ENCODE measurements at places on chromosomes 2 and 18.

DNA sequence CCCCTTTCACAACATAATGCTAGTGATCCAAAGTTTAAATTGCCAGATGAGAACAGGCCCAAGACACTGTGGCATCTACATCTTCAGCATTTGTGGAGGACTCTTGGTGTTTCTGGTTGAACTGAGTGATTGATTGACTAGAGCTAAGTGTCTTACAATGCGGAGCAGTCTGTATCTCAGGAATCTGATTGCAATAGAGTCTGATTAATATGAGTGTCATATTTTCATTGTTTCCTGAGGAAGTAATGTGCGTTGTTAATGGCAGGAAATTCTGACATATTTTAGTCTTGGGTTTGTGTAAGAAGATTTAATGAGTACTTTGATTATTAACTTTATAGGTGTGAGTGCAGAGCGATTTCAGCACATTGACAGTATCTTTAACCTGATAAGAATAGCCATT lies 82.0 kb upstream of the PROKR1 start:
- no peak for DNase-seq

- no peak for DNase-seq
Observed at GRCh38 chr2:27655155-27655951, 8.1 kb downstream of the SUPT7L start.

- DNase-seq, result no peak
Observed at GRCh38 chr2:149727927-149728326, 140.4 kb upstream of the MMADHC start.

DNA sequence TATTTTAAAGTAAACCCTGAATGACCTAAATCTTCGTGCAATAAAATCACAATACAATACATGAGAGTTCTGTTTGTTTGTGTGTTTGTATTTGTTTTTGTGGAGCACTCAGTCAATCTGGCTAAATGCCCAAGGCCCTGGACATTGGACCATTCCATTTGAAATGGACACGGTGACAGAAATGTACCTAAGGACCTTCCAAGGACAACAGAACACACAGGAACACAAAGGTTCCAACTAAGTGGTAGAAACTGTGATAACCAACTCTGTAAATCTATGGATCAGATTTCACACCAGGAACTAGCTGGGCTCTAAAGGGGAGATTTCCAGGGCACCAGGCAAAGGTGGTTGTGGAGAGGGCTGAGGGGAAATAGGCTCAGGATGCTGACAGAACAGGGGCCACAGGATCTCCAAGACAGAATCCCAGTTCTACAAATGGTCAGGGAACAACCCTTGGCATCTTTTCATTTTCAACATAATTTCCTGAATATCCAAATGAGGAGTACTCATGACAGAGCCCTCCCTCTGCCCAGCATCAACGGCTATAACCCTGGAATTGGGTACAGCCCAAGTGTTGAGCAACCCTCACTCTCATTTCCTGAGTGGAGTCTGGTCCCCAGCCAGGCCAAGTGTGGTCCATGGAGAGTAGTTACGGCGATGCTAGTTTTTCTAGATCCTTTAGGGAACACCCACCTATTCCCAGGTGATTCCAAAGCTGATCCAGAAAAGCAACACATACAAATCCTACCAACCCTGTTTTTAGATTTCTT lies 78.4 kb downstream of the NCKAP5 start:
- no peak for DNase-seq

- no peak for DNase-seq
Observed at GRCh38 chr18:44870631-44871502, 190.2 kb downstream of the SETBP1 start.

DNA sequence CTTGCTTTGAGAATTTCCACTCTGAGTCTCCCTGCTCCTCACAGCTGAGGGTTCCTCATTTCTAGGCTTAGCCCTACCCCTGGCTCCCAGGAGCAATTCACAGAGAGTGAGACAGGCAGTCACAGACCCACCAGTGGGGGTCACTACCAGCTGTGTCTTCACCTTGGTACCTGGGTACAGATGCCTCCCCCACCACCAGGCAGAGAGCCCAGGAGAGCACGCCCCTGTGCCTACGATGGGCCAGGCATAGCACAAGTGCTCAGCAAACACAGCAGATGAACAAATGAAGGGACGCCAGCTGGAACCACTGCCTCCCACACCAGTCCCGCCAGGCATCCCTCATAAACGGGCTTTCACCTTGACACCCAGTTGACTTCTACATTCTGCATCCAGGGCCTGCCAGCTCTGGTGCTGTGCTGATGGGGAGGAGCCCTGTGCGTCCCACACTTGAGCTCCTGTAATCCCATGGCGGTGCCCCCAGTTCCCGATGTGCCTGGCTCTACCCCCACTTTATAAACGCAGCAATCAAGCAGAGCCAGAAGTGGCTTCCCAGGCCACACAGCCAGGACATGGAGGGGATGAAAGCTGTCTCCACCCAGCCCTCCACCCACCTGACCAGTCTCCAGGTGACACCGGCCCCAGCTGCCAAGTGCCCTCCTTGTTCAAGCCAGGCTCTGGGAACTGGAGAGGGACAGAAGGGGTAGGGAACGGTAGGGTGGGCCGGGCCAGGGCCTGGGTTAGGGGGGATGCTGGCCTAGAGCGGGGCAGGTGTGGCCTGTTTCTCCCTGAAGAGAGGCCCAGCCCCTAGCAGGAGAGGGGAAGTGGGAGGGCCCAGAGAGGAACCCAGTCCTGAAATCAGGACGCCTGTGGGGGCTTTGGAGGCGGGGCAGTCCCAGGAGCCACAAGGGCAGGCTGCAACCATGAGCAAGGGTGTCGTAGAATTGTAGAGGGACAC lies 42.5 kb downstream of the SCTR start:
- DNase-seq, result no peak

- DNase-seq, result no peak
Observed at GRCh38 chr18:24674605-24675004, 214.2 kb downstream of the HRH4 start.

GRCh38 chr18:64210401-64210949 lies 61.6 kb upstream of the LINC00305 start:
- DNase-seq, result no peak

DNA sequence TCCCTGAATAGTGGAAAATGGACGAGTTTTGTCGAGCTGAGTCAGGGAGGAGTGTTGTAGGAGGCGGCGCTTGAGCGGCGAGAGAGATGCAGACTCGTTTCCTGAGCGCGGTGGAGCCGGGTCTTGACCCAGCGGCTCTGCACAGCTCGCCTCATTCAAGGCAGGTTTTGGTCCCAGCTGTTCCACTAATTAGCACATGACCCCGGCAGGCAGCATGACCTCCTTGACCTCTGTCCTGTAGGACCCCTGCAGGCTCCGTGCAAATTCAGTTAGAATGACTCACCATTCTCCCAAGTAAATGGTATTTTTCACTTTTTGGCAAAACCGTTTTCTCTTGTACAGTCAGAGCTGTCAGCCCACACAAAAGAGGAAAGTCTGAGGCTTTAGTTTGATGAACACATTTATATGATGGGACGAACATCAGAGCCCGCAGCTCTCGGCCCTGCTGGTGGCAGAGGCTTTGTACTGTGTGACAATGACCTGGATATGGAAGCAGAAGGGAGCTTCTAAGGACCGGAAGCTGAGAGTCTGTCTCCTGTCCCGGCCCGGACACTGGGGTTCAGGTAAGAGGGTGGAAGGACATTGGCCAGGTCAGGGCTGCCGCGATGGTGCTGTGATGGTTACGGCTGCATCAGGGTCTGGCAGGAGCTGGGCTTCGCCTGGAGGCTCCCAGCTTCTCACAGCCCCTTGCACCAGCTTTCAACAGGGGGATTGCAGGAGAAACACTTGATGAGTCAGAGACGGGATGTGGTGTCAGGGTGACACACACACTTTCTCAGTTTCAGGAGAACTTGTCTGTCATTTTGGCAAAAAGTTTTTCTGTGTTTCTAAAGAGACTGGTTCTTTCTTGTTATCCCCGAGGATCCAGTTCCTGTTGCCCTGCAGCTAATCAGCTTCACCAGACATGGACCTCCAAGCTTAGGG lies 29.9 kb upstream of the ALKAL2 start:
- DNase-seq, result no peak

- DNase-seq, result no peak
Observed at GRCh38 chr2:209974576-209974975, 27.9 kb upstream of the RPE start.

GRCh38 chr18:33444709-33445108 lies 4.2 kb upstream of the CCDC178 start:
- DNase-seq, result no peak

GRCh38 chr18:56448751-56449150 lies 189.6 kb downstream of the TXNL1 start:
- DNase-seq, result no peak

GRCh38 chr2:159960414-159960813 lies 102.0 kb downstream of the PLA2R1 start:
- DNase-seq, result no peak

DNA sequence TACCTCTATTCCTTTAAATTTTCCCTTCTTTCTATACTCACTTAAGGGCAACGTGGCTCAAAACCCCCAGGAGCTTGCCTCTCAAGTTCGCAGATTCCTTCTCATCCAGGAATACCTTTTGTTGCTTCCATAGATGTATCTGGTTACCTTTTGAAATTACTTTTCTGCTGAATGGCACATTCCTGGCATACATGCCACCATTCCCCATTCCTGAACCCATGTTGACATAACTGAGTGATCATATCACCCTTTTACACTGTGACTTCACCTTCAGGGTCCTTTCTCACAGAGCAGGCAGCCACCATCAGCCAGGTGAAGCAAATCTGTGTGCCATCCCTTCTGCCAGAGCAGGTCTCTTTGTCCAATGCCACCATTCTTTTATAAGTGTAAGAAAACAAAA lies 615.8 kb downstream of the ARHGAP15 start:
- no peak for DNase-seq

GRCh38 chr2:227374158-227374557 lies 4.9 kb downstream of the TM4SF20 start:
- no peak for DNase-seq

DNA sequence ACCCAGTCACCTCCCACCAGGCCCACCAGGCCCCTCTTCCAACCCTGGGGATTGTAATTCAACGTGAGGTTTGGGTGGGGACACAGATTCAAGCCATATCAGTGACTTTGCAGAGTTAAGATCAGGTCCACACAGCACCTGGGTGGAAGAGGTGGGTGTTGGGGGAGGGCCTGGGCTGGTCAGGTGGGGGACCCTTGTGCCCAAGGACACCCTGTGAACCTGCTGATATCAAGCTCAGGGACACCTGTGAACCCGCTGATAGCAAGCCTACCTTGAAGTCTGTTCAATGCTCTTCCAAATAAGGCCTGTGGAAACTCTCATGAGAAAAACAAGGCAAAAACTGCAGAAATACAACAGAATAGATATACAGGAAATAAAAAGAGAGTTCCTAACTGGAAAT lies 19.9 kb upstream of the TPO start:
- DNase-seq, result no peak

DNA sequence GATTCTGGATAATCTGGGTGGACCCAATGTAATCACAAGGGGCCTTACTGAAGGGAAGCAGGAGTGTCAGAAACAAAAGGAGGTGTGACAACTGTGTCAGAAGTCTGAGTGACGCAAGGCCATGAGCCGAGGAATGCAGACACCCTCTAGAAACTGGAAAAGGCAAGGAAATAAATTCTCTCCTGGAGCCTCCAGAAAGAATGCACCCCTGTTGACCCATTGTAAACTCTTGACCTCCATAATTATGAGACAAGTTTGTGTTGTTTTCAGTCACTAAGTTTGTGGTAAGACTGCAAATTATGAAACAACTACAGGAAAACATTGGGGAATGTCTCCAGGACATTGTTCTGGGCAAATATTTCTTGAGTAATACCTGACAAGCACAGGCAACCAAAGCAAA lies 47.3 kb upstream of the B3GNT7 start:
- no peak for DNase-seq

DNA sequence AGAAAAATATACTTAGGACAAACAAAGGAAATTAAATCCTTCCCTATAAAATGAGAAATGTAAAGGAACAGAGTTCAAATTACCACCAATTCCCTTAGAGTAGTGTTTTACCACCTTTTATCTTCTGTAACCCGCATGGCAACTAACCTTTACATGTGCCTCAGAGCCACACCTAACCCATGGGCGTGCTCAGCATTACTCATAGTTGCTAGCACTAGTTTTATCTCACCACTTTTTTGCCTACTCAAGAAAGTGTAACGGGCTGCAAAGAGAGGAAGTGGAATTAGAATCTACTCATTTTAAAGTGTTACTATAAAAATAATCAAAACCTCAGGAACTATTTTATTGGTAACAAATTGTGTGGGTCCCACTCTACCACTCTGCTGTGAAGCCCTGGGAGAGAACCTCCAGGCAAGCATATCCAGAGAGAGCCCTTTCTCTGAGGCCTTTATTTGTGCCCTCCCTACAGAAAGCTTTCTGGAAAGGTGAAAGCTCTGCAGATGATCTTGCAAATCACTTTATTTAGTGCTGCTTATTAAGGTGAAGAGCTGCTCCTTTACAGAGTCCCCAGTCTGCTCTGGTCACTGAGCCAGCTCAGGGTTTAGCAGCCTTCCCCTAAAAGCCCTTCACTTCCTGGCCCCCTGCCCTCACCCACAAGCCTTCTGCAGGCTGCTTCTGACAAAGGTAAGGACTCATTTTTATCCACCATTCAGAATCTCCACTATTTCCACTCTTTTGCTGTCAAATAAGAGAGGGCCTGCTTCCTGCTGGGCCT lies 98.8 kb downstream of the TRABD2A start:
- DNase-seq, result peak; percentile 52

DNA sequence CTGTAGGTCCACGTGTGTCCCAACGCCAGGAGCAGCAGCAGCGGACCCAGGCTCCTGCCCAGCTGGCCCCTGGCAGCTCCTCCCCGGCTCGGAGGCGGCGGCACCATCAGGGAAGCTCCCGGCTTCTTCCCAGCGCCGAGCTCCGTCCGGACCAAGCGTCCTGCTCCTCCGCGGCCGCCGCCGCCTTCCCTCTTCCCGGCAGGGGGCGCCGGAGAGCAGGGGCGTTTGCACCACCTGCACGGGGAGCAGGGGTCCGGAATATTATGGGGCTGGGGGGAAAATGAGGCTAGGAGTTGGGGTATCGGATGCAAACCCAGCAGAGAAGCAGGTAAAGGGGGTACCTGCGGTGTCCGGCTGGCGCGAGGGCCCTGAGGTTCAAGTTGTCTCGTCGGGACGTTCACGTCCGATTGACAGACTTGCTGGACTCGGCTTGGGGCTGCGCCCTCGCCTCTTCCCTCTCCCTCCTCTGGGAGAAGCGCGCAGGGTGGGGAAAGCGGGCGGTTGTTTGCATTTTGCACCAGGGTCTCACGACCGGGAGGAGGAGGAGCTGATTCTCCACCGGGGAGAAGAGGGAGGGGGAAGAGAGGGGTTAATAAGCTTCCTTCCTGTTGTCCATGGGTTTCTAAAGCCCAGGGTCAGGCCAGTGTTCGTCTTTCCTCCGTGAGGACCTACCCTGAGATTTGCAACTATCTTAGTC lies at the start of gene CCBE1:
Gene CCBE1 (minus strand): TSS at position 188 of the 697 bp plus-strand sequence.
- peak; percentile 18 for DNase-seq

All from stimulated activated CD4-positive, alpha-beta T cell treated with anti-CD3 and anti-CD28 coated beads, Interleukin-4, amount 100 ng/mL, for 1 hour (primary cell).